ENCODE measurements at places on chromosomes 3 and 15. TPM values are rescaled to one million over a fixed set of nuclear protein-coding genes. Genes with fewer than 3 reads are reported as not detected.

SPINK8 gene
- total RNA-seq: not detected

ROPN1 gene
- not detected for total RNA-seq

MASP1 gene
- 11.5 TPM for total RNA-seq

ZMYND10 gene
- 0.32 TPM for total RNA-seq

SI gene
- total RNA-seq: not detected

GATA2 gene
- total RNA-seq: 6.0 TPM

PRR20G gene
- not detected for total RNA-seq

GRCh38 chr15:60815321-60815720 is 336.4 kb upstream of the ICE2 start:
- DNase-seq: no peak

DNA sequence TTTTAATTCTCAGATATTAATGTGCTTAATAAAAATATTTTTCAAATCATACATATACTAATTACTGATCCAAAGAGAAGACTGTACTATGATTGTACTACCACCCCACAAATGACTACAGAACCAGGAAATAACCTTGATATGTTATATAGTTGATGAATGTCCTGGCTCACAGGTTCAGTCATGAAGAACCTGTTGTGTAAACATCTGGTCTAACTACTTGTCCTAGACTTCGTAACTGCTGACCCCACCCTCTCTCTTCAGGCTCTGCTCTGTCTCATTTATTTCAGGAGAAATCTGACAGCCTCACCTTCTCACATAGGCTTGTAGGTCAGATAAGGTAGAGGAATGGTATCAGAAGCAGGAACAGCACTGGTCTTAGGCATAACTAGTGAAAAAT is 14.7 kb upstream of the CSTA start:
- no peak for DNase-seq

DNA sequence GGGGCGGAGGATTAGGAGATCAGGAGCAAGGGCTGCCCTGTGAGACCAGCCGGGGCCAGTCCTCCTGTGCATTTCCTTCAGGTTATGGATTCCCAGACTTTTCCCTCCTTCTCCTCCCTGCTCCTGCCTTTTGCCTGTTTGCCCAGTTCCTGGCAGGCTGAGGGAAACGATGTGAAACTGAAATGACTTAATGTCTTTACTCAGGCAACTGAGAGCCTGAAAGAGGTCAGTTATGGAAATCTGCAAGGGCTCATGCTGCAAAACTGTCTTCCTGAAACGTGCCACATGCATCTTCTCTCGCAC is 57.2 kb downstream of the MESD start:
- no peak for DNase-seq

- no peak for DNase-seq
Observed at GRCh38 chr3:150110097-150110496, 139.4 kb upstream of the PFN2 start.

- no peak for DNase-seq
Observed at GRCh38 chr3:184738506-184738890, 26.6 kb upstream of the MAGEF1 start.

GRCh38 chr3:159126261-159127020 is 324.6 kb downstream of the MFSD1 start:
- no peak for DNase-seq

DNA sequence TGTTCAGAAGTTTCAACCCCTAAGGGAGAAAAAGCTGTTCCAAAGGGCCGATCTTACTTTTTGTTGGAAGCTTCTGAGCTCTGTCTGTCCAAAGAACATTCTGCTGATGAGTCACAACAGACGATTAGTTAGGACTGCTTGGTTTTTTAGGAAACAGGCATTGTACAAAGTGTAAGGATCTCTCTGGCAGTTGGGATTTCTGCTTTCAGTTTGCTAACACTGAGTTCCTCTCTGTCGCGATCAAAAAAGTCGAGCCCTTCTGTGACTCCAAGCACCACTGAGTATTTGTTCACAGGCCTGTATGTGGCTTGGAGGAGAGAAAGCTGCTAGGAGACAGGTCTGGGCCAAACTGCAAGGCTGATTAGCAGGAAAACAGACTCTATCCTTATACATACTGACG is 91.8 kb upstream of the PFN2 start:
- DNase-seq: no peak

DNA sequence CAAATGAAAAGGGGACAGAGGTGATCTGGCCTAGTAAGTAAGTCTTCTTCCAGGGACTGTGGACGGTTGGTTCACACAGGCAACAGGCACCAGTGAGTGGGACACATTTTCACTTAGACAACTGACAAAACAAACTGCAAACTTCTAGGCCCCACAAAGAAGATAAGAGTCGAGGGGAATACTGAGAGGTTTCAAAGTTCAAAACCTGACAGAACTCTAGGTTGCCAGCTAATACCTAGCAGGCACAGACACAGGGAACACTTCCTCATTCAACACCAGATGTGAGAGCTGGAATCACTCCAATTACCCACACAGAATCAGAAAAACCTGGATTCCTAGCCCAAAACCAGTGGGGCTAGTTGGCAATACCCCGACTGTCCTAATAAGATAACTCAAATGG is 621.7 kb downstream of the ZPLD1 start:
- no peak for DNase-seq

- DNase-seq: no peak
Observed at GRCh38 chr3:64462203-64462602, 225.6 kb downstream of the ADAMTS9 start.

DNA sequence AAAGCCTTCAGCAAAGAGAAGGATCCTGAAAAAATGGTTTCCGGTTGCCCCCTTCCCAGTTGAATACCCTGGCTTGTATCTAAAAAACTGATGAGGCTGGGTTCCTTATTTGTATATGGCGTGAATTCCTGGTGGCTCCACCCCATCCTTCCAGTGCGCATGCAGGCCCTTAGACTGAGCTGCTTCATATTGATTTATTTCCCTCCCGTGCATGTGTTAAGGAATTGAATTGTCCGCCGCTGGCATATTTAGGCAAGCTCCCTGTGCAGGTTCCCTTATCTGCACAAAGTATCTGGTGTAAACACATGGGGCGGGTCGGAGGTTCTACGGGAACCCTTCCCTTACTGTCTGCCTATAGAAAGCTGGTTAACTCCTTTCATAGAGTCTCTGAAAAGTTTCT is 362.4 kb downstream of the FEZF2 start:
- DNase-seq: no peak

Data from breast epithelium (tissue), 4 donors.